ENCODE measurements at places on chromosomes 4 and X. TPM values are rescaled to one million over a fixed set of nuclear protein-coding genes. Genes with fewer than 3 reads are reported as not detected.

HAND2 gene
- total RNA-seq, result not detected

TMPRSS11A gene
- total RNA-seq, result not detected

LUZP4 gene
- total RNA-seq, result not detected

SPANXD gene
- not detected for total RNA-seq

DNA sequence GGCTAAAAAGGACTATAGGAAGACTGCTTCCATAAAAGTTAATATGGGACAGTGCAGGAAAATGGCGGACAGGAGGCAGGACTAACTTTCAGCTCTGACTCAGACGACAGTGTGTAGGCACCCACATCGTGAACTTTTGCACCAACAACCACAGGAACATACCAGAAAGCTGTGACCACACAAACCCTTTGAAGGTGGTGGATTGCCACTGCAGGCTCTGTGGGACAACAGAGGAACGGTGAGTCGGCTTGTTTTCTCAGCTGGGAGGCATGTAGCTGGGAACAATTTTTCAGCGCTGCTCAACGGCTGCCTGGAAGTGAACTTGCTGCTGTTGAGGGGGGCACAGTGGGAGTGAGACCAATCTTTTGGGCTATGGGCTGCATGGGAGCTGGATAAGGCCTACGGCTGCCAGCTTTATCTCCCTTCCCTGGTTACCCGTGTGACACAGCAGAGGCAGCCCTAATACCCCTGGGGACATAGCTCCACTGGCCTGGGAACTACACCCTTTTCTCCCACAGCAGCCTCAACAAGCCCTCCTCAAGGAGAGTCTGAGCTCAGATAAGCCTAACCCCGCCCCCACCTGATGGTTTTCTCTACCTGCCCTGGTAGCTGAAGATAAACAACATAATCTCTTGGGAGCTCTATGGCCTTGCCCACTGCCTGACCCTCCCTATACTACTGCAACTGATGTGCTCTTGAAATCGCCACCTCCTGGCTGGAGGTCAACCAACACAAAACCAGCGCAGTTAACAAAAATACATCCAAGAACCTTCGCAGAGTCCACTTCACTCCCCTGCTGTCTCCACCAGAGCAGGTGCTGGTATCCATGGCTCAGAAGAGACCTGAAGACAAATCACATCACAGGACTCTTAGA is 1537.0 kb downstream of the C4orf33 start:
- H3K27me3 ChIP-seq, result no peaks in the 10 kb centered on the region
- H3K4me1 ChIP-seq, result no peaks in the 10 kb centered on the region
- H3K27ac ChIP-seq, result no peak overlapping the region
- H3K4me3 ChIP-seq, result no peak overlapping the region

- H3K27me3 ChIP-seq, result peaks cover 4% of the 10 kb centered on the region
- no peaks in the 10 kb centered on the region for H3K36me3 ChIP-seq
- no peak overlapping the region for H3K27ac ChIP-seq
- no peaks in the 10 kb centered on the region for H3K4me1 ChIP-seq
- no peak for DNase-seq
Observed at GRCh38 chrX:20394451-20394850, 127.7 kb upstream of the RPS6KA3 start.

DNA sequence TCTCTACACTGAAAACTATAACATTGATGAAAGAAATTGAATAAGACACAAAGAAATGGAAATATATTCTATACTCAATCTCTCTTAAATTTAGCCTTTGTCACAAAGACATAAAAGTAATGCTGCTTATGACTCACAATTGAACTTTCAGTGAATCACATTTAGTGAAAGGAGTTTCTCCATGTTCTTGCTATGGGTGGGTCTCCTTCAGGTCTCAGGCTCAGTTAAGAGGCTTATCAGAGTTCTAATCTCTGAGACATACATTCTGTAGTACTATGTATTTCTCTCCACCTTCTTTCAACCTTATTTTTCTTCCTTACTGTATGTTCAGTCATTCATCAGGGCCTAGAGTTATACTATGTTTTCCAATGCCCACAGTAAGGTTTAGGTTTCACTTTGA is 220.9 kb downstream of the DTHD1 start:
- no peak for DNase-seq
- no peaks in the 10 kb centered on the region for H3K36me3 ChIP-seq
- no peaks in the 10 kb centered on the region for H3K4me1 ChIP-seq
- no peaks in the 10 kb centered on the region for H3K27me3 ChIP-seq

DNA sequence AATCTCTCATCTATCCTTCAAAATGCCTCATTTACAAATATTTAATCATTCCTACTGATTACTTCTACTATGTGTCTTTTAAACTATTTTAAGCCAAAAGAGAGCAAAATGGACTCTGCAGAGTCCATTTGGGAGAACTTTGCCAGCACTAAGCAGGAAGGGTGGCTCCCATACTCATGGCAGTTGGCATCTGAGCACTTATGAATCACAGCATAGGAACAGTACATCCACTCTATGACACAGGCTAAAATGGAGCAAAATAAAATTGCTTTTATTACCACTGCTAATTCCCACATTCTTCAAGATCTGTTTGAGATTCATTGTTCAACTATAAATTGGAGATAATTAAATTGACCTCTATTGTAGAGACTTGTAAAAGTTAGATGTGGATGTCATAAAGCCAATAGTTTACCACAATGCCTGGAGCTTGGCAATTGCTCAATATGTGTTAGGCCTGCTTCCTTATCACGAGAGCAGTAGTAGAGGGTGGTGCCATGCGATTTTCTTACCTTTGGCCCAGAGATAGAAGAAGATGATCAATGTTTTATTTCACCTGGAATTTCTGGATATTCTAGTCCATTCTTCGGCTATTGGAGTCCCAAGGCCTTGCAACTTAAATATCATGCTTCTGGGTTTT is 19.1 kb downstream of the HPGD start:
- H3K4me1 ChIP-seq, result no peaks in the 10 kb centered on the region
- no peaks in the 10 kb centered on the region for H3K36me3 ChIP-seq
- H3K4me3 ChIP-seq, result no peak overlapping the region
- no peak for DNase-seq
- no peak overlapping the region for H3K27ac ChIP-seq

- no peaks in the 10 kb centered on the region for H3K27me3 ChIP-seq
- no peak overlapping the region for H3K27ac ChIP-seq
- H3K36me3 ChIP-seq, result peaks cover 2% of the 10 kb centered on the region
- H3K4me1 ChIP-seq, result peaks cover 12% of the 10 kb centered on the region
- no peak overlapping the region for H3K4me3 ChIP-seq
- no peak for DNase-seq
Observed at GRCh38 chrX:9595174-9595573, 130.3 kb downstream of the TBL1X start.

- H3K27ac ChIP-seq, result peak overlapping the region; percentile 47
- DNase-seq, result peak; percentile 51
- H3K4me3 ChIP-seq, result no peak overlapping the region
- no peaks in the 10 kb centered on the region for H3K27me3 ChIP-seq
Observed at GRCh38 chrX:150080497-150080896, 142.2 kb upstream of the EOLA2 start.

- no peak overlapping the region for H3K27ac ChIP-seq
- H3K4me1 ChIP-seq, result peaks cover 4% of the 10 kb centered on the region
- no peak overlapping the region for H3K4me3 ChIP-seq
- no peaks in the 10 kb centered on the region for H3K27me3 ChIP-seq
- no peak for DNase-seq
- no peaks in the 10 kb centered on the region for H3K36me3 ChIP-seq
Observed at GRCh38 chr4:86965019-86965976, 30.5 kb downstream of the AFF1 start.

DNA sequence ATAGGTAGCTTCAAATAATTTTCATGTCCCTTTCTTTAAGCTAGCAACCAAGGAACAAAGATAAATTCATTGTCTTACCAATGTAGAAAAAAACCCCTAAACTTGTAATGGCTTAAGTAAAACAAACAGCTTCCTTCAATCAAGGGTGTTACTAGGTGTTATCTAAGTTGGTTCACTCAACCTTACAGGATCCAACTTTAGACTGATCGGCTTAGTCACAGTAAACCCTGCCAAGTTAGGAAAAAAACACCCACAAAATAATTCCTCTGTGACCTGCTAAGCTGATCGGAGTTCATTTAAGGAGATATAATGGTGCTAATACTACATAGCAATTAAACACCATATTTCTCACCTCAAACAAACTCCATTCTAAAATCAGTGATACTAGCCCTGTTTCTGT is 10.1 kb downstream of the AIFM1 start:
- DNase-seq, result no peak
- peaks cover 1% of the 10 kb centered on the region for H3K36me3 ChIP-seq
- no peaks in the 10 kb centered on the region for H3K4me1 ChIP-seq
- no peaks in the 10 kb centered on the region for H3K27me3 ChIP-seq

- no peak overlapping the region for H3K4me3 ChIP-seq
- DNase-seq, result no peak
- no peak overlapping the region for H3K27ac ChIP-seq
Observed at GRCh38 chrX:40188573-40189417, 91.0 kb upstream of the BCOR start.

DNA sequence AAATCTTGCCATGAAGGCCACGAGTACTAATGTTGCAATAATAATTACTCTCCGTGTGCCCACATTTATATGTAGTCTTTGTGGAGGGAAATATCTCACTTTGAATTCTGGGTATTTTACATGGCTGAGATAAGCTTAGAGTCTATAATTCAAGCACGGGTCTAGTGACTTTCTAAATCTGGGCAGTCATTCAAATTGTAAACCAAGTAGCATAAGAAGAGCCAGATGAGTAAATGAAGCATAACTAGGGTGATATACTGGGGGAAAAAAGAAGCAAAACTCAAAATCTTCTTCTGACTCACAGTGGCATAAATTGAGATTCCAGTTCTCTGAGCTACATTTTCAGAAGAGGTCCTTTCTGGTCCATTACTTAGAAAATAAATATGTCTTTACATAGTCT is 53.0 kb downstream of the MAPK10 start:
- no peak overlapping the region for H3K4me3 ChIP-seq
- H3K4me1 ChIP-seq, result peaks cover 28% of the 10 kb centered on the region
- H3K36me3 ChIP-seq, result peaks cover 4% of the 10 kb centered on the region
- peak overlapping the region; percentile 8 for H3K27ac ChIP-seq
- H3K27me3 ChIP-seq, result no peaks in the 10 kb centered on the region
- no peak for DNase-seq

GRCh38 chr4:124435274-124435950 is 277.1 kb downstream of the ANKRD50 start:
- H3K4me1 ChIP-seq, result peaks cover 31% of the 10 kb centered on the region
- H3K4me3 ChIP-seq, result no peak overlapping the region
- DNase-seq, result no peak
- H3K27me3 ChIP-seq, result no peaks in the 10 kb centered on the region
- H3K36me3 ChIP-seq, result no peaks in the 10 kb centered on the region

GRCh38 chrX:100417681-100418080 is 7.6 kb upstream of the PCDH19 start:
- no peak overlapping the region for H3K4me3 ChIP-seq
- no peak overlapping the region for H3K27ac ChIP-seq
- peaks cover 3% of the 10 kb centered on the region for H3K4me1 ChIP-seq
- DNase-seq, result no peak

Data from osteocyte (in vitro differentiated cells).